Activated naive CD4-positive, alpha-beta T cell treated with anti-CD3 and anti-CD28 coated beads for 36 hours (primary cell): ENCODE measurements at places on chromosomes 7 and 10.
A peak's percentile ranks its signal among the peaks of the same experiment; 100 is the strongest.

GRCh38 chr10:110512461-110513187 lies 14.9 kb downstream of the DUSP5 start:
- DNase-seq, result peak; percentile 86

- DNase-seq, result no peak
These were observed 122.5 kb downstream of the SLC25A13 start for GRCh38 chr7:96199421-96199820.

DNA sequence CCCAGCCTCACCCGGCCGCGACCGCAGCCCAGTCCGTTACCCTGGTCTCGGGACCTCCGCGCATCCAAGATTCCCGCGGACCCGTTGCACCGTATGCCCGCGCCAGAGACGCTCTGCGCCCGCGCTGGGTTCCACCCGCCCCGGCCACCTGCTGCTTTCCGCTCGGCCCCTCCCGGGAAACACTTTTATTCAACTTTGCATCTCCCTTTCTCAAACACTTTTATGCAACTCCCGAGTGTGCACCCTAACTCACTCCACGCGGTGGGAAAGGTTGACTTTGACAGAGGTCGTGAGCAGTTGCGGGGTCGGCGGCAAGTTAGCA lies at the start of gene ODAD2:
Gene ODAD2 (minus strand): TSS at position 126 of the 322 bp plus-strand sequence. CDS start 3,937 bp downstream, outside the sequence.
- peak; percentile 31 for DNase-seq

- DNase-seq, result no peak
These were observed 7.7 kb downstream of the DGKB start for GRCh38 chr7:14894826-14895225.

DNA sequence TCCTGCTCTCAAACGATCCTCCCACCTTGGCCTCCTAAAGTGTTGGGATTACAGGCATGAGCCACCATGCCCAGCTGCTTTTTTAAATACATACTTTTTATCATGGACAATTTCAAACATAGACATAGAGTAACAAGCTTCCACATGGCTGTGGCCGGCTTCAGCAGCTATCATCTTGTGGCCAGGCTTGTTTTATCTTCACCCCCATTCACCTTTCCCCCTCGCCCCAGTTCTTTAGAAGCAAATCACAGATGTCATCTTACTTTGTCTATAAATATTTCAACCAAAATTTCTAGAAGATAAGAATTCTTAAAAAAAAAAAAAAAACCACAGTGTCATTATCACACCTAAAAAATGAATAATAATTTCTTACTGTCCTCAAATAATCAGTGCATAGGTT lies 5.9 kb downstream of the FOXK1 start:
- no peak for DNase-seq

- DNase-seq, result no peak
These were observed 137.0 kb downstream of the ETV1 start for GRCh38 chr7:13852281-13852968.

- DNase-seq, result no peak
These were observed 19.8 kb downstream of the TSPAN13 start for GRCh38 chr7:16773326-16773725.

DNA sequence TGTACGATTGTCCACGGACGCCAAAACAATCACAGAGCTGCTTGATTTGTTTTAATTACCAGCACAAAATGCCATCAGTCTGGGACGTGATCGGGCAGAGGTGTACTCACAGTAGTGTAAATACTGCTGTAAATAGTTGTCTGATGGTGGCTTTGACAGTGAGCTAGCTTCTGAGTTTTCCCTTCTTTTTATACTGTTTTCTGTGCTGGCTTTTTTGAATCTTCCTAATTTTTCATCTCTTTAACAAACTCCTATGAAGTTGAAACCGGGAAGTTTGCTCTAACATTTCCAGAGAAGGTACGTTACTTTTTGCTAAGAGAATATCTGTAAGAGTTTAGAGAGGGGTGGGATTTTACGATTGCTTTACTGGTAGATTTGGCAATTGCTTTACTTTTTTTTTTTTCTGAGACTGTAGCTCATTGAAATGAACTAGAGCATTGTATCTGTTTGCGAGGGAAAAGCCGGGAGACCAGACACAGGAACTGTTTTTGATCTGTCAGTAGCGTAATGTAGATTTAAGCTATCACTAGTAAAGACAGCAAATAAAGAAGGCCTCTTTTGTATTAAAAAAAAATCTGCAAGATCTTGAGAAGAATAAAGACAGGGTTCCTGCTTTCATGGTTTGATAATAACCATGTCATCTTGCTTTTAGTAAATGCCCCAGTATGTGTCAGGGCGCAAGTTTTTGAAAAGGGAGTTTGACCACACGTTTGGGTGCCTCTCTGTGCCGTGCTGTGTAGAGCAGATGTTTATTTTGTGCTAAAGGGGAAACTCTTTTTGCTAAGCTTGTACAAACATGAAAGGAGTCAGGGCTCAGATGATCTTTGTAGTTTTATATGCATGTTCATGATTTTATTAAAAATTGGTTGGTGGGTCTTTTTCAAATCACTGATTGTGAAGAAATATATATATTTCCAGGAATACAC lies 712 bp downstream of the FOXP2 start:
- DNase-seq, result no peak

- no peak for DNase-seq
These were observed 74.1 kb downstream of the TACC2 start for GRCh38 chr10:122062831-122063674.

DNA sequence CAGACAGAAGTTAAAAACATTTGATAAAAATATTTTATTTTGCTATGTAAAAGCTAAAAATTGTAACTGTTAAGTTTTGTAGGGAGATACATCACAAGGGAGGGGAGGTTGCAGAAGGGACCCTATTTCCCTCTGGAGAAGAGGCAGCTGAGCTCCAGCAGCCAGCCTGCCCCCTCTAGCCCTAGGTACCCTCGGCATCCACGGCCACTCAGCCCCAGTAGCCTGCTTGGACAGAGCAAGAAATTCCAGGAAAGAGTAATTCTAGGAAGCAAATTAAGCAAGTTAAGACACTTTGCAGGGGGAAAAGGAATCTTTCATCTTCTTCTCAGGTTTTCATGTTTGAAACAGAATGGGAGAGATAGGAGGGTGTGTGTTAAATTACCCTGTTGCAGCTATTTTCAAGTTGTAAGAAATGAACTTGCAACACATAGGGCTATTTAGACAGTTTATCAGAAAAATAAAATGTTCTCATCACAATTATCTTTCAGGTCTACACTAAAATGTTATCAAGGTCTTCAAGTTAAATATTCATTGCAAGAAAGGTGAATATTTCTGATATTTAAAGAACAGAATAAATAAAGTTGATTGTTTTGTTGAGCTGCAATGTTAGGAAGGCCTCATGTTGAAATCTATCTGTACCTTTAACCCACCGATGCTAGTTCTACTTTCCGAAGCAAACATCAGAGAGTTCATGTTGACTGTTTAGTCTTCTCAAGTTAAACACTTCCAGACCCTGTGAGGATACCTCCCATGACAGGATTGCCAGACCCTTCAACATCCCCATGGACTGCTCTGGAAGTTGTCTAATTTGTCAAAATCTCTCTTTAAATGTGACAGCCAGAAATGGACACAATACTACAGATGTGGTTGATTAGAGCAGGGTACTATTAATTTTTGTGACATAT lies 5.5 kb downstream of the SGCE start:
- DNase-seq, result no peak

GRCh38 chr7:141585592-141586510 lies 34.6 kb downstream of the AGK start:
- peak; percentile 50 for DNase-seq

DNA sequence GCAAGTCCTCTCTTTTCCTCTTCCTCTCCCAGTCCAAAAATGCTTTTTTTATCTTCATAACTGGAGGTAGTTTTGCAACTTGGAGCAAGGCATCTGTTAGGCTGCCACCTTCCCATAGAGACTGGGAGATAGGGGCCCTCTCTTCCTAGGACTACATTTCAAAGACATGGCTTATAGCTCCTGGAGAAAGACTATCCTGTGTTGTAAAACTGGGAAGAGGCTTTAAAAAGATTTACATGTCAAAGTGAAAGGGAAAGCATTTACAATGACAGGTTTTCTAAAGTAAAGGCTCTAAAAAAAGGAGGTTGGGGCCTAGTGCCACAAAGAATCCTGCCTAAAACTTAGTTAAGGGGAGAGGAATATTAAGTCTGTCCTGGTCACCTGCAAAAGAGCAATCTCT lies 82.2 kb upstream of the SEMA3E start:
- DNase-seq, result no peak

GRCh38 chr10:18505456-18506118 lies 145.8 kb downstream of the NSUN6 start:
- no peak for DNase-seq

DNA sequence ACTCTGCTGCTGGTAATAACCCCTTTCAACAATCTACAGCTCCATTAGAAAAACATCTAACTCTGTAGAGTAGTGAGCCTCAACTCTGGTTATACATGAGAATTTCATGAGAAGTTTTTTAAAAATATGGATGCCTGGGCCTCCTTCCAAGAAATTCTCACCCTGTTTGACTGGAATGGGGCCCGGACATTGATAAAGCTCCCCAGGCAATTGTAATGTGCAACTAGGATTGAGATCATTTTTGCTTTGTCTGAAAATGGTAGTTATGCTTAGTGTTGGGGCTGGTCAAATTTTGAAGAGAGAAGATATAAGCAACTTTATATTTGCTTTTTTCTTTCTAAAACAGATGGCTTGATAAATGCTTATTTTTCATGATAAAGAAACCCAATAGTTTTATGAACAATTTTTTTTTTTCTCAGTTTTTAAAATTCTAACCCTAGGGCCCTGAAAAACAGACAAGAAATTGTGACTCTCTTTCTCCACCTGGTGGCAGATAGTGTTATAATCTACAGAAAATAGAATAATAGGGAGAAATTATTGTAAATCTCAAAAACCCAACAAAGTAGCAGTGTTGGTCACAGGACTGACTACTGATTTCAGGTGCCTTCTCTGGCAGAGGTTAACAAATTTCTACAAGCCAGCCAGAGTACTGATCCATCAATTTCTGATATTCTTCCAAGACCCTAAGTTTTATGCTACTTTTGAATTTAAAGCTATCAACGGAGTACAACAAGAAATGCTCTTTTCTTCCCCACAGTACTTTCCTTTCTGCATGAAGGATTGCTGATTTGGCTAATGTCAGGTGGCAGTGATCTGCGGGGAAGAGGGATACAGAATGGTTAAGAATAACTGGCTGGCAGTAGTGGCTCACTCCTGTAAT lies 174.8 kb downstream of the DKK1 start:
- DNase-seq, result no peak

GRCh38 chr10:33390046-33390445 lies 55.6 kb upstream of the NRP1 start:
- DNase-seq, result no peak

- DNase-seq, result peak; percentile 49
These were observed 21.3 kb downstream of the ZEB1 start for GRCh38 chr10:31340343-31340742.

GRCh38 chr10:13382703-13383398 lies 34.8 kb upstream of the SEPHS1 start:
- DNase-seq, result peak; percentile 4

GRCh38 chr10:86100581-86101061 lies 266.0 kb downstream of the GRID1 start:
- DNase-seq, result no peak

GRCh38 chr7:2033586-2034135 lies 199.1 kb downstream of the MAD1L1 start:
- no peak for DNase-seq

GRCh38 chr7:64876792-64877713 lies 26.0 kb upstream of the ZNF273 start:
- DNase-seq, result peak; percentile 56

DNA sequence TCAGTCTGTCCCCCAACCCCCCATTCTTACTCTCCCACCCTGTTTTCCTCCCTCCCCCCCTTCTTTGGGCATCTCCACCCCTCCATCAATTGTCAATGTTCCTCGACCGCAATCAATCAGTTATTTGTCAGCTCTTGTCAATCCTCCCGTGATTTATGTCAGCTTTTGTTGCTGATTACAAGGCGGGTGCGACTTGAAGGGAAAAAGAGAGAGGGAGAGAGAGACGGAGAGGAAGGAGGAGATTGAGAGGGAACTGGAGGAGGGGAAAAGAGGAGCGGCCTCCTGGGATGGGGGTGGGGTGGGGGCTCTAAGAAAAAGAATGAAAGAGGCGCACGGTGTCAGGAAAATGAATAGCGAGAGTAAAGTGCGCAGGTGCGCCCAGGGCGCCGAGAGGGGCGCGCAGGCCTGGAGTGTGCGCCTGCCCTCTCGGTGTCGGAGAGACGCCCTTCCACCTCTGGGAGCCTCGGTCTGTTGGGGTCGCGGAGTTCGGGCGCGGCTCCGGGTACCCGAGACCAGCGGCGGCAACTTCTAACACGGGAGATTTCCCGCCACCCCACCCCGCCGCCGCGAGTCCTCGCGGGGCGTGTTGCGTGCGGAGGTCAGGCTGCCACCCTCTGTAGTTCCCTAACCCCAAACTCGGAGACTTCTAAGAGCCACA lies 1.1 kb upstream of the ZNF503 start:
- no peak for DNase-seq

DNA sequence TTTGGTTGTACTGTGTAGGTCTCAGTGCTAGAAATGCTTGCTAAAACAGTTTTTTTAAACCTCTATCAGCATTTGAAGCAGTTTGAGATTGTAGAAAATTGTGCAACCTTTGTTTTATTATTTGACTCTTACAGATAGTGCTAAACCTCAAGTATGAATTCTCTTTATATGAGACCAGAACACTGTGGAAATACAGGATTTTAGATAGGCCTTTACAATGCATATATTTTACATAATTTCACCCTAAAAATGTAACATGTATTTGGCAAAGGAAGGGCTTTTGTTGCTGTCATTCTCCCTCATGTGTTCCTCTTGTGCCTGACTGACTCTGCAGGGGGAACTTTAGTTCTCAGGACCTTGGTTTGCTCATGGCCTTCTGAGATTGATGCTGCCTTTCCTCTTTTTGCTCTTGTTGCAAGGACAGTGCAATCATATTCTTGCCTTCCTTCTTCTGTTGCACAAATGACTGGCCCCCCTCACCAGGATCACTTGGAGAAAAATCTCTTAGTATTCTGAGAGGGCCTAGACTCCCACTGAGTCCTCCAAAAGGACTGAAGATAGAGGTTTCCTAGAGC lies 188.7 kb downstream of the PPP1R9A start:
- no peak for DNase-seq

GRCh38 chr10:42951486-42952251 lies 125.2 kb upstream of the RET start:
- DNase-seq, result no peak

DNA sequence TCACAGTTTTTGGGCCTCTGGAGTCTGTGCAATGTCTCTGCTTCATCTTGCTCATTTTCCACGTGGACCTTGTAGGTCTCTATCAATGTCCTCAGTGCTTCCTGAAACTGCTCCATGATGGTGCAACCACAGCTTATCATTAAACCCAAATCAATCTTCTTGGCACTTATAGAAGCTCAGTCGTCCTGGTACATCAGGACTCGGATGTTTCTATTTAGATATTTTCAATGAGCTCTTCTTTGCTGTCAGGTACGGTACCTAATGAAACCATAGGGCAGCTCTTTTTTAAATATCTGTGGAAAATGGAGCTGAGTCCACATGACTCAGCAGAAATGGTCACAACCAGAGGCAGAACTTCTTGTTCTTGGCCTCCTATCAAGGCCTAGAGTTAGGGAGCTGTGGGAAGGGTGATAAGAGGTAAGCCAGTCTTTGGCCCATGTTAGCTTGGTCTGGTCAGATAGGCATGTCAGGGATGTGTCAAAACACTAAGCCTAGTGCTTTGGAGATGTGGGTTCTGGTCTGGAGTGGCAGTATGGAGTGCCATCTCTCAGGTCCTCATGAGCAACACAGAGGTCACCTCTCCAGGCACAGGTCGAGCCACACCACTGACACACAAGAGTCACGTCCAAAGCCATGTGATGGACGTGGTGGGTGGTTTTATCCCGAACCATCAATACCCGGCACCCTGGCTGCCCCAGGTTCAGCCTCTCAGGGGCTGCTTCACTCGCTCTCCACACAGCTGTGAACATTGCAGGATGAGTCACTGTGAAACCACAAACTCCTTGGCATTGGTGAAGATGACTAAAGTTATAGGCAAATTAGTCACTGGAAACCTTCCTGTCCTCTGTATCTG lies 87.0 kb downstream of the TBXAS1 start:
- peak; percentile 87 for DNase-seq
